ENCODE measurements at places on chromosomes 6 and 20.
A peak's percentile ranks its signal among the peaks of the same experiment; 100 is the strongest.

GRCh38 chr6:143535189-143535614 lies 23.7 kb upstream of the FUCA2 start:
- no peak for DNase-seq

DNA sequence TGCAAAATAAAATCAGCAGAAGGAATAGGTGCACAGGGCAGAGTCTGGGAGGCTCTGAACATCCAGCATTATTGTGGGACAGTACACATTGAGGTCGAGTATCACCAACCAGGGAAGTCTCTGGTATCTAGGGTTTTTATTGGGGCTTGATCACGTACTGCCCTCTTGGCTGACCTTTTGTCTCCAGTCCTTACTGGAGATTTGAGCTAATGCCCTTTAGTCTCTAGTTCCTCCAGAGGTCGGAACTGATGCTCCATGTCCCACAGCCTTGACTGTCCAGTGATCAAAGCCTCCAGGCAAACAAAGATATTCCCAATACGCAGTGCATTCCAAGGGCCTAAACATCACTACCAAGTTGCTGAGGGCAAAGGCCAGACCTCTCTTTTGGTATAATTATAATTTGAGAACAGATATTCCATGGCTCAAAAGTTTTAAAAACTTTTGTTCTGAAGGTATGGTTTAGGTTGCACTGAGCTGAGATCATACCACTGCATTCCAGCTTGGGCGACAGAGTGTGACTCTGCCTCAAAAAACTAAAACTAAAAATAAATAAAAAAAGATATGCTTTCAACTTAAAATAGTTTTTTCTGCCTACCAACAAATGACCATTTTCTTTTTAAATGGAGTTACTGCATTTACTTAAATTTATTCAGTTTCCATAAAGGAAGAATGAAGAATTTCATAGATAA lies 56.9 kb upstream of the DYNLRB1 start:
- DNase-seq: no peak

GRCh38 chr6:36025260-36025931 lies 955 bp upstream of the SLC26A8 start:
- DNase-seq: no peak

- no peak for DNase-seq
Measured at GRCh38 chr20:6388671-6389197, 265.9 kb upstream of the FERMT1 start.

DNA sequence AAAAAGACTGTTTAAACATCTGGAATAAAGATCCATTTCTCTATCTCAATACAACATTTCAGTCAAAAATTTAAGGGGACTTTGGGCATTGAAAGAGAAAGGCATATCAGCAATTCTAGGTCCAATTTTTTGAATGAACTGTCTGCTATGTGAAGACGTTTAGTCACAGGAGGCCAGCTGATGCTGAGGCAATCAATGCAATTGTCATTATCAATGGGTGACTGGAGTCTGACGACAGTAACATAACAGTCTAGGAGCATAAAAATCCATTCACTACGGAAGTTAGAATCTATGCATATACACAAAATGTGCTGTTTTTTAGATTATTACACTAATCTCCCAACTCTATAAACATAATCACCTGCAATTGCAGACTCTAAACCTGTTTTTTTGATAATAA lies 37.8 kb downstream of the TENT5A start:
- no peak for DNase-seq

DNA sequence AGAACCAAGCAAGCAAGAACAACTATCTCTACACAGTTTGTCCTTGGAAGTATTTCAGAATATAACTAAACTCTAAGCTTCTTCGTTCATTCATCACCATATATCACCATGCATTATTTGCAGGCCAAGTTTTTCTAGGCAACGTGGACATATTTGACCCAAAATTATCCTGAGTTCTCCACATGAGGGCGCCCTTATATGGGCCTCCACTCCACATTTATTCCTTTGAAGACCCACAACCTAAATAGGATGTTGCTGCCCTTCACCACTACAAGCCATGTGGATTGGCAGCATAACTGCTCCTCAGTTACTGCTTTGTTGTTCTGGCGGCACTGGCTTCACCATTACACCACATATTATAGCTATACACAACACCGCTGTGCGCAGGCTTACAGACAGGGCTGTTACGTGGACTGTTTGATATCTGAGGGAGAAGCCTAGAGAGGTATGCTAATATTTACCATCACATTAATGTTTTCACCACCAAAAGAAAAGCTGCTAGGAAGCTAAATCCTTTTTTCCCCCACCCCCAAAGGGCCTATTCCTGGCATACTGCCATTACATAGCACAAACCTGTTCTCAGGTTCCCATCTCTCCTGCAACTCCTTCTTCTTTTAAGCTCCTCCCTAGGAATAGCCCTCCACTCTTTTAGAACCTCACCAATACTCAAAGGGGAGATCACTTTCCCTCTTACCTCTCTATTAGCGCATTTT lies 411.7 kb downstream of the C6orf118 start:
- peak; percentile 57 for DNase-seq
